GM12878 (cell line): ENCODE measurements at places on chromosomes 7 and 10. TPM values are rescaled to one million over a fixed set of nuclear protein-coding genes. Genes with fewer than 3 reads are reported as not detected.

GRCh38 chr10:98135222-98135899, 904 bp downstream of the R3HCC1L start:
- DNase-seq = no peak

- DNase-seq = no peak
These were observed 106.8 kb downstream of the WNT2 start for GRCh38 chr7:117216010-117216409.

- no peak for DNase-seq
These were observed 17.9 kb upstream of the FFAR4 start for GRCh38 chr10:93548376-93549071.

GRCh38 chr7:143512488-143513340, 35.0 kb downstream of the TAS2R41 start:
- no peak for DNase-seq

DNA sequence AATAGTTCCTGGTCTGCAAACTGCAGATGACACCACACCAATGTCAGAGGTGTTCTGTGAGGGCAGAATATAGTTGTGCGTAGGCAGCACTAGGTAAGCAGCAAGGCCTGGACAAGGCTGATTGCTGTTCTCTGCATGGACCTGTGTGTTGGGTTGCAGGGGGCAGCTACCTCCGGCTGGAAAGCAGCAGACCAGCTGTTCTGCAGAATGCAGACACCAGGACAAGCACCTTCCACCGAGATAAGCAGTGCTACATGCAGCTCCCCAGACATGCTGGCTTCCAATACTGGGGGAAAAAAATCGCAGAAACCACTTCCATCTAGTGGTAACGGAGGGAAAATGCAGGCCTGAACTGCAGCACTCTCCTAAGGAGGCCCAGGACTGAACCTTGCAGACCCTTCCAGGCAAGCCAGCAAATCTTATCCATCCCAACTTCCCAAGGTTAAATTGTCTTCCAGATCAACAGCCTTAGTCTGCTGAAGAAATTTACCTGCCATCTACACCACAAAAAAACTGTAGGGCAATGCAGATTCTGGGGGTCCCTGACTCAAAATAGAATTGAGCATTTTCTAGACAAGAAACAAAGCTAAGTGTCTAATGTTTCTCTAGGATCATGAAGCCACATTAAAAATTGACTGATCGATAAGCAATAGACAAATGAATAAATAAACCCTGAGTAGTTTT, 50.5 kb upstream of the COBL start:
- DNase-seq = no peak

GRCh38 chr7:53110425-53110824, 75.0 kb downstream of the POM121L12 start:
- DNase-seq = no peak

DNA sequence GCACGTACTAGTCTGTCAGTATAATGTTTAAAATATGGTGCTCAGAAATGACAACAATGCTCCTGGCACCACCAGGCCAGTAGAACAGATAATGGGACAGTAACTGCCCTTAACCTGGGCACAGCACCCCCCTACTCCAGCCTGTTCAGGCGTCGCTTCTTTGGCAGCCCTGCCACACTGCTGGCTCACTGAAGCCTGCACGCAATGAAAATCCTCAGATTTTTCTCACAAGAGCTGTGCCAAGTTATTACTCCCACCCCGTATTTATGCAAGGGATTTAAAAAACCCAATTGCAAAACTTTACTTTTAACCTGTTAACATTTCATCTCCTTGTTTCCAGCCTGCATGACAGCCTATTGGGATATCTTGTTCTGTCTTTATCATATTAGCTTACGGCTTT, 56.6 kb upstream of the LAMB1 start:
- no peak for DNase-seq

DNA sequence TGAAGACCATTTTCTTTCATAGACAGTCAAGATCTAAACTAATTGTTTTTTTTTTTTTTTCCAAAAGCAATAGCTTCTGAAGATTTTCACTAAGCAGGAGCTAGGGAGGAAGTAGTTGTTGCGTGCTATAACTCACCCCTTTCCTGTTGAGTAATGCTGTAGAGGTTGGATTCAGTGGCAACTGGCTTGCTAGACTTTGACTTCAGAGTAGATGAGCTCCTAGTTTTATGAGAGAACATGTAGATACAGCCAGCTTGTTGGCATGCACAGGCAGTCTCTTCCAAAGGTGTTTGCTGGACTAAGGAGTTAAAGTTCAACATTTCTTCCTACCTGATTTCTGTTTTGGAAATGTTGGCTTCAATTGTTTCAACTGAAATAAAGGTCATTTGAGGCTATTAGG, 66.2 kb upstream of the MXI1 start:
- no peak for DNase-seq

DNA sequence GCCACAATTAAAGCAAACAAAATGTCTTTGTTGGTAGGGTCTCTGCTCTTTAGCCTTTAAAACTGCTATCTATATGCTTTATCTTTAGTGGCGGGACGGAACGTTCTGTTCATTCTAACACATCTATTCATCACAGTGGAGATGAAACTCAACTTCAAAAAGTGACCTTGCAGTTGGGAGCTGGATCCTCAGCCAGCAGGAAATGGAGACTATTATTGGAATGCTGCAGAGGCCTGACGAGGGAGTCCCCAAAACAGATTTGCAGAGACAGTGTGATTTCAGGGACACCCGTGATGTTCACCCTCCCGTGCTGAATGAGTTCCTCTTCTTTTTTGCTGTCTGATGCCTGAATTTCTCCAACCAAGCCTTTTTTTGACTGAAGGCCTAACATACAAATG, 306.0 kb upstream of the SHH start:
- no peak for DNase-seq

GRCh38 chr10:124045801-124046355, 47.5 kb downstream of the CHST15 start:
- no peak for DNase-seq

DNA sequence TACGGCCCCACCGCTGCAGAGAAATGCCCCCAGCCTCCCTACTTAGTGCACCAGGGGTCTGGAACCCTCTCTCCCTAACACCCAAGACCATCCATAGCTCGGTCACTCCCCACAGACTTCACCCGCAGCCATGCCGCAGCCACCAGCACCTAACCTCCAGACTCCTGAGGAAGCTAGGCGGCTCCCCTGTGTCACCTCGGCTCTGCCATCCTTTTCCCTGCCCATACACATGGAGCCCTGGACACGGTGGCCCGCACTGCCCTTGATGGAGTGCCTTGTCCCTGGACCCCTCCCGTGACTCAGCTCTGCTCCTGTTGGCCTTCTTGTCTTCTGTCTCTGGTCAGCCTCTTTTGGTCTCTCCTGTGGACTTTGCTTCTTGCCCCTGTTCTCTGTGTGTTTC, 107.5 kb downstream of the INSYN2A start:
- no peak for DNase-seq

- DNase-seq = no peak
These were observed 45.5 kb downstream of the CAMK2B start for GRCh38 chr7:44279731-44280505.

DNA sequence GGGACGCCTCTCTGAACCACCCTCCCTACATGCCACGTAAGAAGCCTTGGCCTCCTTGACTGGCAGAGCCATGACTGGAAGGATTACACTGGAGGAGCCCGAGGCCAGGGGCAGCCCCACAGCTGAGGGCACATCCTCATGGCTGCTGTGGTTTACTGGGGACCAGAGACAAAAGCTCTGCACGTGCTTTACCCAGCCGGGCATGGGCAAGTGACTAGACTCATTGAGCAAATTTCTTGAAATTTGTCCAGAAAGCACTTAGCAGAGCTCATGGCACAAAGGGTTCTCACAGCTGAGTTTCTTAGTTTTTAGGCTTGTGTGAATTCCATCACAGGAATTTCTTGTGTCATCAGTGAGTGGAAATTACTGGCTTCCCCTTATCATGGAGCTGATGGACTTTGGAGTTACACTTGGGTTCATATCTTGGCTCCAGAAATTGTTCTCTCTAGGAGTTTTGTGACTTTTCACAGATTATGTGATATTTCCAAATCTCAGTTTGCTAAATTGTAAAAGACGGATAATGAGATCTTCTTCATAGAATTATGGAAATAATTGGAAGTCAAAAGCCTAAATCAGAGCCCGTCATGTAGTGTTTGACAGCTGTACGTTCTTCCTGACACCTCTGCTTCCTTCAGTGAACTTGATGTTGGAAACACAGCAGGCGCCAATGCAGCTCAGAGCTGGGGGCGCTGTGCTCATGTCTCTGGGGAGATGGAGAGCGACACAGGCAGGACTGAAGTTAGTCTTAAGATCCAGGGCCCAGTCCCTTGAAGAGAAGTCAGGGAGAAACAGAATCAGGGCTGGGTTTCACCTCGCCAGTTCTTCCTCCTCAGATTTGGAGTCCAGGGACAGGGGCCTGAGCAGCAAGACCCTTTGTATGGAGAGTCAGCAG, 47.7 kb upstream of the MGAM2 start:
- no peak for DNase-seq

The PLEKHS1 gene
- not detected in 2 replicates for polyA plus RNA-seq

The GOLGA7B gene
- polyA plus RNA-seq = not detected in 2 replicates

The FKBP14 gene
- 4.1 and 6.0 TPM in 2 replicates for polyA plus RNA-seq

The PRKG1 gene
- polyA plus RNA-seq = not detected in 2 replicates

The EN2 gene
- polyA plus RNA-seq = not detected in 2 replicates

The MRPS33 gene
- 158 and 170 TPM in 2 replicates for polyA plus RNA-seq

The C10orf95 gene
- 0.56 and 0.63 TPM in 2 replicates for polyA plus RNA-seq

The ELAPOR2 gene
- 1.2 and 1.6 TPM in 2 replicates for polyA plus RNA-seq

The ABCA13 gene
- not detected in 2 replicates for polyA plus RNA-seq

The ODAD2 gene
- polyA plus RNA-seq = not detected in 2 replicates

The TEX47 gene
- not detected in 2 replicates for polyA plus RNA-seq
